ENCODE measurements at places on chromosomes 6 and 20.

DNA sequence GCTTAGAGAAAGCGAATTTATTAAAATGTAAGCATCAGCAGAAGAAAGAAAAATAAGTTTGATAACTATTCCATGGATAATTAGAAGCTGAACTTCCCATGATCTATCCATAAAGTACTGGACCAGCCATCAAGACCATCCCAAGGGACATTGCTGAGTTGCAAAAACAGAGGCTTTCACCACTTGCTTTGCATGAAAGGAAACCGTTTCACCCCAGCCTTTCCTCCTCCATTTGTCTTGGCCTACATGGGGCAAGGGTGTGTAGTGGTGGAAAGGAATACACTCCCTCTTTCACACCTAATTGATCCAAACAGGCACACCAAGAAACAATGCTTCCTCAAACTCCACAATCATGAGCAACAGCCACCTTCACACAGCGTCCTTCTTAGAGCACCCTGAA lies 10.4 kb downstream of the HIVEP2 start:
- no peak for DNase-seq

GRCh38 chr20:32544893-32545840 lies 40.0 kb downstream of the NOL4L start:
- no peak for DNase-seq

GRCh38 chr20:19260412-19261090 lies 48.1 kb downstream of the SLC24A3 start:
- no peak for DNase-seq

DNA sequence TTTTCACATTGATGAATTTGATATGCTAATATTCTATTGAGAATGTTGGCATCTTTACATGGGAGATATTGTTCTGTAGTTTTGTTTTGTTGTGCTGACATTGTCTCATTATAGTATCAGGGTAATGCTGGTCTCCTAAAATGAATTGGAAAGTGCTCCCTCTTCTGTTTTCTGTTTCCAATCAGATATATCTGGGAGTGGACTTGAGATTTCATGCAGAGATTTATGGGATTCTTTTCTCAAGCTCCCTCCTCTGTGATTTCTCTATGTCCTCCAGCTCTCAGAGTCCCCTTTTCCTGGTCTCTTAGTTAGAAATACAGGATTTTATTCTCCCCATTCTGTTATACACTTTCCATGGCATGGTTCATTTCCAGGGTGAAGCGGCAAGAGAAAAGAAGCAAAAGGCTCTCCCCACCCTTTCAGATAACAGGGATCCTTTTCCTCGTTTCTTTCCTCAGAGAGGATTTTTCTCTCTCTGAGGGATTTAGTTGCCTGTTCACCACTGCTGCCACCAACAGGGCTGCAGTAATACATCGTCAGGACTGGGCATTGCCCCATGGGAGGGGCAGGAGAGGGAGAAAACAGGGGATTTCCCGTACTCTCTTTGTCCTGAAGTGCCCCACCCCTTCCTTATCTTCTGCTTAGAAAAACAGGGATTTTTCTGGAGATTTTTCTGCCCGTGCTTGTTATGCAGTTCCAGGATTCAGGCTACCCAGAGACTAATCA lies 59.3 kb upstream of the STMND1 start:
- peak; percentile 26 for DNase-seq

DNA sequence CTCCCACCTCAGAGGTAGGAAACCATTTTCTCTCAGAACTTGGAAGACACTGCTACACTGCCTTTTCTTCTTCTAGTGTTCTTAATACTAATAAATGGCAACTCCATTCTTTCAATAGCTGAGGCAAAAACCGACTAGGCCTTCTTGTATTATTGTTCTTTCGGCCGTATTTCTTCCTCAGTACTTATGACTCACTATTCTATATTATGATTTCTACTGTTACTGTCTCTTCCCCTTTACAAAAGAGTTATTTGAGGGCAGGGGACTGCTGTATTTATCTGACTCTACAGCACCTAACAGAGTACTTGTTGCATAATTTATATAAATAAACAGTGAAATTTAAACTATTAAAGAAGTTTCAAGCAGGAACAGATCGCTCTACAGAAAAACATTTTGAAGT lies 3.1 kb downstream of the DNAAF9 start:
- DNase-seq = no peak

Data from C1 segment of cervical spinal cord (tissue), 14 donors.